Activated gamma-delta T cell (primary cell): ENCODE measurements at places on chromosomes 7 and 10.
A peak's percentile ranks its signal among the peaks of the same experiment; 100 is the strongest.

DNA sequence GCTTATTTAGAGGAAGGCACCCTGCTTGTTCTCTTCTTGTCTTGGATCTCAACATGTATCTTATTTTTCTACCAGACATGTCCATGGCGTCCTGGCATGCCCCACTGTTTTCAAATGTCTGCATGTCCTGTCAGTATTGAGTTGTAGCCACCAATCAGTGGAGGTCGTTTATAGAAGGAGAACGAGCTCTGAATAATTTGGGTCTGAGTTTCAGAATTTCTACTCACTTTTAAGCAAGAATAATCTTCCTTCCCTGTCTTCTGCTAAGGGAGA is 2.9 kb upstream of the HOXA13 start:
- DNase-seq: no peak

DNA sequence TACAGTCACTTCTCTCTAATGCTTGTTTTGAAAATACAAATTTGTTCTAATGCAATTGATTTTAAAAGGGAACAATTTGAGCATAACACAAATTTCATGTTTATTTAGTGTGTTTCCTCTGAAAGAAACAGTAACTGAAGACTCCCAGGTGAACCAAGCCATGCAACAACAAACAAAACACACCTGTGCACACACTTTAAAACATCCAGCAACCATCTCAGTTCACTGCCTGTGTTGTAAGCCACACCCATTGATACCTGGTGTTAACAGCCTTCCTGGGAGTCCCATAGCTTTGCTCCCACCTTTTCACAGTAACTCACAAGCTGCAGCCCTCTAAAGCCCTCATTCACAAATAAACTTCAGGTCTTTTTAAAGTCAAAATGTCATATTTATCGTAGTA is 89.3 kb downstream of the DOCK4 start:
- no peak for DNase-seq

DNA sequence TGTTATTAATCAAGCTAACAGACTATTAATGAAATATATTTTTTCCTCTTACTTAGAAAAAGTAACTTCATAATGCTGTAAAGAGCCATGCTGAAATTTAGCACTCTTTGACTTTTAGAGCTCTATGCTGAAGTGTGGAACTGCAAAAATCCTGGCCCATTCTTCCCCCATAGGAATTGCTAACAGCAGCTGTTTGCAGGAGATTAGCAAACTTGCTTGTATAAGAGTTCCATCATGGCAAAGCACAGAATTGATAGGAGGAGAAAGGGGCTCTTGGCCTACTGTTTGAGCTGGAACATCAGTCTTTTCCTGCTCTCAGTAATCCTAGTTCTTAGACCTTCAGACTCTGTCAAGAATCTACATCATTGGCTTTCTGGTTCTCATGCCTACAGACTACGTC is 18.3 kb upstream of the GNAT3 start:
- no peak for DNase-seq

GRCh38 chr10:843703-844102 is 87.8 kb downstream of the LARP4B start:
- no peak for DNase-seq

DNA sequence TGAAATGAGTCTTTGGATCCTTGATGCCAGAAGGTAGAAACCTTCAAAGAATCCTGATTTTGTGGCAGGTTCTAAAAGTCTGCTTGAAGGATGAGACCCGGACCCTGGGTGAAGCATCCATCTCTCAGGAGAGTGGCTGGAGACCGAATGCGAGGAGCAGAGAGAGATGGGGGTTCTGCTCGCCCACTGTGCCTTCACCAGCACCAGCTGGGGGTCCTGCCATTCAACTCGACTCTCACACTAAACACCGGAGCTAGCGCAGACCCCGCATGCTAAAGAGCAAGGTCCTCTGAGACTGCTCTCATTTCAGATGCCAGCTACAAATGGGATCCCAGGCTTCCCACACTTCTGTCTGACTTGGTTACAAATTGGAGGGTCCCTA is 218.4 kb downstream of the GLRX3 start:
- no peak for DNase-seq

GRCh38 chr7:37000511-37000910 is 276.2 kb upstream of the AOAH start:
- DNase-seq: no peak

- DNase-seq: no peak
Observed at GRCh38 chr7:142375710-142376313, 118.0 kb upstream of the PRSS58 start.

- peak; percentile 32 for DNase-seq
Observed at GRCh38 chr10:103692952-103693811, 162.2 kb downstream of the SH3PXD2A start.

DNA sequence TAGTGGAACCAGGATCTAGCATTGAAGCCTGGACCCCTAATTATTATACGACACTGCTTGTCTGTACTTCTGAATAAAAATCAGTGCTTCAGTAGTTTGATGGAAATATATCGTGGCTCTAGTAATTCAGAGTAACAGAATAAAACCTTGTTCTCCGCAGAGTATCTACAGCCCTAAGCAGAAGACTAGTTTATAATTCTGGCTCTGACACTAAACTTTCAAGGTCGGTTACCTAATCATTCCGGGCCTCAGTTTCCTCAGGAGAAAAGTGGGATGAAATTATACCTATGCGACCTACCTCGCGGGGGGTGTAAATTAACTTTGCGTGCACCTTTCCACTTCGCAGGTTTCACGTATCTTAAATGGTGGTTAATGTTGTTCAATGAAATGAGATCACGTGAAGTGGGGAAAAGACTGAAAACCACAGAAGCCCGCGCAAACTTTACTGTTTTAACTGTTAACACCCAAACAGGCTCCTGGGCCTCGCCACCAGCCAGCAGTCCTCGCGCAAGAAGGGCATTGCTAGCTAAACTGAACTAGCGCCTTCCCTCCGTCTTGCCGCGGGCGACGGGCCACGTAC is 615 bp downstream of the THAP5 start:
- DNase-seq: no peak

DNA sequence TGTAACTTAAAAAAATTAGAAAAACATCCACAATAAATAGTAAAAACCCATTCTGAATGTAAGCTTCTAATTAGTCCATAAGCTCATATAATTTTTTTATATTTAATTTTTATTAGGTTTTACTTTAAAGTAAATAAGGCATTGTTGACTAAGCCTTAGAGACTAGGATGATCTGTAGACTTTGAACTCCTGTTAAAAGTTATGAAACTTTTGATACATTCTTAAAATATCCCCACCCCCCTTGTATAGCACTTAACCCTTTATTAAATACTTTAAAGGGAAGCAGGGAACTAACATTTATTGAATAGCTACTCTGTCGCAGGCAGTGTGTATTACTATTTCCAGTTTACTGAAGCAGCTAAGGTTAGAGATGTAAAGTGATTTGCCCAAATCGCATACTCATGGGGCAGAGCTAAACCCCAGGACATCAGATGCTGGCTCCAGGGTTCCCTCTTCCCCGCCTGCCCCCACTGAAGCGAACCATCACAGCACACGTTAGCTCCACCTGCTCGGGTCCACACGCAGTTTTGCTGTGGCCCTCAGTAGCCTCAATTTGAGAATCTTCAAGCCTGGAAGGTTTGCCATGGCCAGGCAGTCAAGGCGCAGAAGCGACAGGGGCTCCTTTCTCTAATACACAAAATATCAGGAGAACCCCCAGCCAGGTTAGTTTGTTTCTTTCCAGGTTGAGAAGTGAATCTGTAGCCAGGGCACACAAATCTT is 762 bp downstream of the PON1 start:
- DNase-seq: no peak

- DNase-seq: no peak
Observed at GRCh38 chr7:27155816-27156507, 513 bp downstream of the HOXA7 start.
